Stimulated activated CD8-positive, alpha-beta memory T cell treated with anti-CD3 and anti-CD28 coated beads, Interleukin-4, amount 100 ng/mL, for 1 hour (primary cell): ENCODE measurements at places on chromosomes 2 and 18.

- no peak for DNase-seq
Observed at GRCh38 chr2:42085706-42086487, 38.1 kb downstream of the PKDCC start.

- DNase-seq, result no peak
Observed at GRCh38 chr2:230010501-230010900, 58.2 kb downstream of the SLC16A14 start.

- no peak for DNase-seq
Observed at GRCh38 chr2:112056626-112056987, 1.5 kb downstream of the TMEM87B start.

GRCh38 chr18:32057624-32058165, 34.0 kb upstream of the RNF138 start:
- no peak for DNase-seq

- DNase-seq, result no peak
Observed at GRCh38 chr18:45551142-45551815, 64.0 kb upstream of the SLC14A2 start.

DNA sequence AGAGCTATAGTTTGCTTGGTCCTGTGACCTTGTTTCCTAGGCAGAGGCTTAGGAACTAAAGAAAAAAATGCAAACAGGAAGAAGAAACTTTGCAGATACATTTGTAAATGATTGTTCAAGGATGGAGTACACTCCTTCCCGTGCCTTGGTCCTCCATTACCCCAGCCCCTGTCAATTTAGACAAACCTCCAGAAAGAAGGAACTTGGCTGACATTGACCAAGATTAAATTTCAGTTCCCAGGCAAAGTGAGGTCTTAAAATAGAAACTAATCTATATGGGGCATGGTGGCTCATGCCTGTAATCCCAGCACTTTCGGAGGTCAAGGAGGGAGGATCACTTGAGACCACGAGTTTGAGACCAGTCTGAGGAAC, 179.9 kb upstream of the FN1 start:
- DNase-seq, result no peak

- no peak for DNase-seq
Observed at GRCh38 chr2:227228061-227228667, 63.7 kb downstream of the COL4A3 start.

DNA sequence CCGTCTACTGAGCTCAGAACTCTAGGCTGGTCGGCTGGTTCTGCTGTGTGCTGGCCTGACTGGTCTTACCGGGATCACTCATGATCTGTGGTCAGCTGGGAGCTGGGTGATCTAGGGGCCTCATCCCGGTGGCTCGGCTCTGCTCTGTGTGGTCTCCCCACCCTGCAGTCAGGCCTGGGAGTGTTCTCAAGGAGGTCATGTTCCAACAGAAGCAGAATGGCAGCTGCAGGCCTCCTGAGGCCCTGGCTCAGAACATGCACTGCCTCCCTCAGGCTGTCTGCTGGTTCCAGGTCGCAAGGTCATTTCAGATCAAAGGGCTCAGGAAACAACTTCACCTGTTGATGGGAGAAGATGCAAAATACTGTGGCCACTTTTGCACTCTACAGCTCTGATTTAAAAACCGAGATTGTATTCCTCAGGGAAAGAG, 81.1 kb upstream of the RFX8 start:
- DNase-seq, result no peak

DNA sequence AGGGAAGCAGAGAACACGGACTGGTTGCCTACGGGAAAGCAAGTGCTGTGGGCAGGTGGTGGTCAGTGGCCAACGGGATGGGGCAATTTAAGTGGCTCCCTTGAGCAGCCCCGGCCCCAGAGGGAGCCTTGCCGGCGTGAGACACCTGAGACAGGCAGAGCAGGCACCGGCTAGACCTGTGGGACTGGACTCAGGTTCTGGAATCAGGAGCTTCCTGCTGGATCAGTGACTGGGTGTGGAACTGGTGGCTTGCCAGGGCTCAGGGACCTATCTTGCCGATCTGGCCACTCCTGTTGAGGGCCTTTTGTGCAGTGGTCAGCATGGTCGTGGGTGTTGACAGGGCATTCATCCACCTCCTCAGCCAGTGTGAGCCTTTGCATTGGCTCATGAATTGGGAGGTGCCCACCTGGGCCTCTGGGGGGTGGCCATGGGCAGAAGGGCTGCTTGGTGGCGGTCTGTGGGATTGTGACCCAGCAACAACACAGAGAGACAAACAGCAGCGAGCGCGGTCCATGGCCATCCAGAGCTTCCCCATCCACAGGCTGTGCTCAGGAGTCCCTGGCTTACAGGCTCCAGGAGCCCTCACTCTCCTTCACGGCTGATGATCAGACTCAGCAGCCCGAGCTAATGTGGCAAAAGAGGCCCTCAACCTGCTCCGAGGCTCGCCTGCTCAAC, 85.4 kb upstream of the ZNF516 start:
- no peak for DNase-seq

GRCh38 chr2:234980451-234981187, 28.8 kb downstream of the SH3BP4 start:
- no peak for DNase-seq
